Stimulated activated CD8-positive, alpha-beta memory T cell treated with anti-CD3 and anti-CD28 coated beads, Interleukin-7, amount 100 ng/mL, for 1 hour (primary cell): ENCODE measurements at places on chromosomes 16 and 17.
A peak's percentile ranks its signal among the peaks of the same experiment; 100 is the strongest.

- no peak for DNase-seq
Measured at GRCh38 chr17:80675438-80676095, 130.9 kb downstream of the RPTOR start.

DNA sequence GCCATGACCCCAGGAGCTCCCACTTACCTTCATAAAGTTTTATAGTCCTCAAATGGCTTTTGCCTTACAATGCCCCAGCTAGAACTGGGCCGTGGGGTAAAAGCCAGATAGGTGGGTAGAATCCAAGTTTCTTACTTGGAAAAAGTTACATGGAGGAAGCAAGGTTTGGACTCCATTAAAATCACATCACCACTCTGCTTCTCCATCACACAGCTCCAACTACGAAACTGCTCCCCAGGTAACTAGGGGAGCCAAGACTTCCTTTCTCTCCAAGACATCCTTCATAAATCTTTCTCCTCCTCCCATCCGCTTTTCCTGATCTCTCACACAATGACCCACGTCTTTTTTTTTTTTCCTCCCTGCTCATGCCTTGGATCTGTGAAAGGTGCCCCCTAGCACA, 130.8 kb upstream of the RCVRN start:
- no peak for DNase-seq

GRCh38 chr17:48994549-48995303, 2.5 kb upstream of the IGF2BP1 start:
- no peak for DNase-seq

- DNase-seq, result no peak
Measured at GRCh38 chr16:29922326-29922725, 3.7 kb downstream of the KCTD13 start.

DNA sequence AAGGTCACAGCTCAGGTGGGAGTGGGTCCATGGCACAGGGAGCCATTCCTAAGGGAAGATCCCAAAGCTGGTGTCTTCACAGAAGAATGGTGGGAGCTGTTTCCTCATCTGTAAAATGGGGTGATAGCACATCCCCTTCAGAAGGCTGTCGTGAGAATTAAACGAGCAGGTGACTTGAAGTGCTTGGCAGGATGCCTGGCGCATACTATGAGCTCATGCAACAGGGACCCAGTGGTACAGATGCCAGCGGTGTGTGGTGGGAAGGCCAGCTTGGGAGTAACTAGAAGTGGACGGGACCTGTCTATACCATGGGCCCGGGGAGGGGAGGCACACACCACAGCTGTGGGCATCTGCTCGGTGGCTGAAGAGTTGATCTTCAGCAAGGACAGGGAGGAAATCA, 189.3 kb upstream of the TNRC6C start:
- DNase-seq, result no peak

DNA sequence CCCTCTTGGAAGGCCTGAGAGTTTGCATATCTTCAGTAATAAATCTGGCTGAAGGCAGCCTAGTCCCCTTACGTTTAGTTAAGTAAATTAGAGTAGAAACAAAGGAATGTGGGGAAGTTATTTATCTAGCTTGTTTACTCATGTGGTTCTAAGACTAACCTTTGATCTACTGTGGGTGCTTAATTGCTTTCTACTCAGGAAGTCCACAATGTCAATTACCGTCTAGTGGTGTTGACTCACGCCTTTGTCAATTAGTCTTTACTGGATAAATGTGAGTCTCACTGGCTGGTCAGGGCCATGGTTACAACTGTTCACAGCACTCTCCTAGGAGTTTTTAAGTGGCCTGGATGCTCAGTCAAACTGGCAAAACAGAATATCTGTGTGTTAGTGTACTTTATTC, 2338.4 kb downstream of the TP53TG3F start:
- no peak for DNase-seq

DNA sequence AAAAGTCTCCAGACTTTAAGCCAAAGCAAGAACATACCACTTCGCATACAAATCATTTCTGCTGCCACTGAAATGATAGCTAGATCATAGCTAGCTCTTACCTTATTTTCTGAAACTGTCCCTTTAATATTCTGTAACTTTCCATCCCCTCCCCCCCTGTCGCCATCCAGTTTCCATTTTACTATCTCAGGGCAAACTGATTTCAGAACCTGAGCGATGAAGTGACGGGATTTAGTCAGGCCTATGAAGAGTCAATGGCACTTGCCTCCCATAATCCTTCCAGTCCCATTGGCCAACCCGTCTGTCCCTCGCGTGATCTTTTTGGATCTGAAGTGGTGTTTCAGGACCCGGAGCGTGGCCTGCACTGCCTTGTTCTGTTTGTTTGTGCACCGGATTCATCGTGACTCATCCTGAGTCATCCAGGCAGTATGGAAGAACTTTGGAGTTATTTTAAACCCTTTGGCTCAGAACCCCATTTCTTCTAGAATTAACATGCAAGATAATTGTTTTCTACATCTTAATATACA, 199.8 kb upstream of the CHMP6 start:
- no peak for DNase-seq

- no peak for DNase-seq
Measured at GRCh38 chr17:74170924-74171323, 32.6 kb upstream of the RPL38 start.

DNA sequence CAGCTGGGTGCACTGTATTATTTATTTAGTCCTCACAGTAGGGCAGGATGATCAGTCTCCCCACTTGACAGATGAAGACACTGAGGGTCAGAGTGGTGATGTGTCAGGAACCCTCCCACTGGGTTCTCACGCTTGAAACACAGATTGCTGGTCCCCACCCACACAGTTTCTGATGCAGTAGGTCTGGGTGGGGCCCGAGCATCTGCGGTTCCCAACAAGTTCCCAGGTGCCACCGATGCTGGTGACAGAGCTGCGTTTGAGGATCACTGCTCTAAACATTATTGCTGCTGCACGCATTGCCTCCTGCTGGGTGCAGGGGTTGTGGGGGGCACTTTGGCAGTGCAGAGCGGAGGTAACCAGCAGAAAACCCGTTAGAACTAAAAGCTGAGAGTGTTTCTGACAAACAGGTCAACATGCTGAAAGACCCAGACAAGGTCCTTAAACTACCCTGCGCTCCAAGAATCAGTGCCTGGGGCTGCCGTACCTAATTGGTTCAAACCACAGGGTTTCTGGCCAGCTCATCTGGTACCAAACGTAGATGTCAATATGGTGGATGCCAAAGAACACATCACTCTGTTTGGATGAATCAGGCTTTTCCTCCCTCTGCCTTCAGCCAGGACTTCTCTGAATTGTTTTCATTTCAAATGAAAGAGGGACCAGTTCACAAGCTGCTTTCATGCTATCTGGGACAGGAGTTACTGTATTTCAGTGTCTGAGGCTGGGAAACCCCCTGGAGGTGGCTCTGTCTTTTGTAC, 76.0 kb downstream of the ABCC1 start:
- no peak for DNase-seq

DNA sequence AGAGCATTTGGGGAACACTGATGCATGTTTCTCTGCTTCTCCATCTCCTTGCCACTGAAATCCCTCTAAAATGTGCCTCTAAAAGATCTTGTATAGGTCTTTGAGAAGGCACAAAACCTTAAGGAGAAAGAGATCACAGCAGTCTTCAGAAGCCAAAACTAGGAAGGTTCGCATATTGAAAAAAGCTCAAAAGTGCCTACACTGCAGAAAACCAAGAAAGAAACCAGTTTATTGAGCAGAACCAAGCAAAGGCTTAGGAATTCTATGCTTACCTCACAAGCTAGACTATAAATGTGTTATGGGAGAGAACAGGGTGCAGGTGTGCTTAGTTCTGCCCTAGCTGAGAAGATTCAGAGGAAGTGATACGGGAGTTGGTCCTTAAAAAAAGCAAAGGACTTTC, 16.6 kb downstream of the DGKE start:
- no peak for DNase-seq

DNA sequence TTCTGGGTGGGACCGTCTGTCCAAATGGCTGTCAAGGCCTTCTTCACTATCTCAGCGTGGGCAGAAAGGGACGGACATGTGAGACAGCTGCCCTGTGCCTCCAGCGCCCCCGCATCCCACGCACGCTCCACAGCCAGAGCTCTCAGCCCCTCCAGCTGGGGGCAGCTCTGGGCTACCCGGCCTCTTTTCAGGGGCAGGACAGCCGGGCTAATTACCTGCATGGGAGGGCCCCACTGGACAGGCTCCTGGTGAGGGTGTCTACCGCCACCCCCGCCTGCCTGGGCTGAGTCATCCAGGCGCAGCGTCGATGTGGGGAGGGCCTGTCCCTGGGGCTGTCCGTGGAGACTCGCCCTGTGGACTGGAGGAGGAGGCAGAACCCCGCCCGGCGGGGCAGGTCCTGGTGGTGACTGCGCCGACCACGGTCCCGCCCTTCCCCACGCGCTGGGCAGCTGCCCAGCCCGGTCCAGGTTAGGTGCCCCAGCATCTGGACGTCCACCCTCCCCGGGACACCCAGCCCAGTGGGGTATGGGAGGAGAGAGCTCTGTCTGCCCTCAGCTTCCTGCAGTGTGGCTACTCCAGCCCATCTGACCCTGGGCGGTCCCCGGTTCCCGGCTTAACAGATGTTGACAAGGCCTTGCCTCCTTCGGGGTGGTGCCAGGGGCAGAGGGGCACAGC, 5.9 kb upstream of the METRNL start:
- DNase-seq, result no peak

DNA sequence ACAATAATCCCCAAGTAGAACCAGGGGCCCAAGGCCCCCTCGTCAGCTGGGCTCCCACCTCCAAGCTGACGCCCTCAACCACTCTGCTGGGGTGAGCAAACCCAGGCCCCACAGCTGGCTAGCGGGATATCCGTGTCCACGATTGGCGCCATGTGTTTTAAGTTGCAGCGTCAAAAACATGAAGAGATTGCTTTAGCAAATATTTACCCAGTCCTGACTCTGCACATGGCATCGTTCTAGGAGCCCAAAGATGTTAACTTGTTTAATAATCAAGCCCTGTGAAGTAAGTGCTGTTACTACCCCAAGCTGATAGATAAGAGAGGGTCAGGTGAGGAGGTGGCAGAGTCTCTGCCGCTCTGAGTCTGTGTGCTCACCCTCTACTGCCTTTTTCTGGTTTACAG, 344 bp upstream of the SEPTIN12 start:
- no peak for DNase-seq

DNA sequence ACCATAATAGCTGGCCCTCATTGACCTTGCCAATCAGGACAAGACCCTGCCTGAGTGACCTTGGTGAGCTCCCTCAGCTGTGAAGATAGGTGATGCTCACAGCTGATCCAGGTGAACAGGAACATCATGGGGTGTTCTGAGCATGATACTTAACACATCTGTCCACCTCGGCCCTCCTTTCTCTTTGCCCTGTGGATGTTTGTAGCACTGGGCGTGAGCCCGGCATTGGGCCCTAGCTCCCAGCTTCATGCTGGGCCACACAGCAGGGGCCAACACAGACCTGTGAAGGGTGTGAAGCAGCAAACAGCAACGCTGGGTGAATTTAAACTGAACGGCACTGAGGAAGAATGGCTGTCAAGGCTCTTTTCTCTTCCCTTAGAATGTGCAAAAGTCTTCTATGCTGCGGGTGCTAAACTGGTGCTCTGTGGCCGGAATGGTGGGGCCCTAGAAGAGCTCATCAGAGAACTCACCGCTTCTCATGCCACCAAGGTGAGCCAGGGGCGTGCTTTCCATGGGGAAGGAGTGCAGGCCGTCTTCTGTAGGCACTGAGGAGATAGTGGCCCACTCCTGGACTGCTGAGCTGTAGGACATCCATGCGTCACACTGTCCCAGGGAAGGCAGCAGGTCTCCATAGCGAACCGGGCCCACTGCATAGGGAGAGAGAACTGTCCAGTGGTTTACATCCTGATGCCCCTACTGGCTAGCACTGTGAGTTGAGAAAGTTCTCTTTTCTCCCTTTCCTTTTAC, 35.9 kb downstream of the TMEM11 start:
- DNase-seq, result no peak

- DNase-seq, result no peak
Measured at GRCh38 chr17:79865351-79866210, 26.3 kb upstream of the CBX4 start.

- DNase-seq, result peak; percentile 39
Measured at GRCh38 chr17:68462381-68463210, 5.3 kb upstream of the WIPI1 start.

DNA sequence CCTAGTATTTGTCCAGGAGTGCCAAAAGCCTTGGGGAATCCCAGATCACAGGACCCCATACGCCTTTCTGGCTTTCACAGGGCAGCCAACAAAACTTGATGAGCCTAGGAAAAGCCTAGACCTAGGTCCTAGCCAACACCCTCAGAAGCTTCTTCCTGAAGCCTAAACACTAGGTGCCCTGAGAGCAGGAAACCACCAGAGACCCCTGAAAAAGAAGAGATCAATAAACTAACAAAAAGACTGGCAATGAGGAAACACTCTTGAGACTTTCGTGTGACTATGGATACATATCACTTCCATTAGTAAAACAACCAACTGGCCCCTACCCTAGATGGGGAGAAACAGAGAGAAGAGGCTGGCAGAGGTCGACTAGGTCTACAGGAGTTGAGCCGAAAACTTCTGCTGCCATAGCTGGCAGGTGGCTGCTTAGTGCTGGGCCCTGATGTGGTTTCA, 1.2 kb downstream of the ORMDL3 start:
- no peak for DNase-seq

DNA sequence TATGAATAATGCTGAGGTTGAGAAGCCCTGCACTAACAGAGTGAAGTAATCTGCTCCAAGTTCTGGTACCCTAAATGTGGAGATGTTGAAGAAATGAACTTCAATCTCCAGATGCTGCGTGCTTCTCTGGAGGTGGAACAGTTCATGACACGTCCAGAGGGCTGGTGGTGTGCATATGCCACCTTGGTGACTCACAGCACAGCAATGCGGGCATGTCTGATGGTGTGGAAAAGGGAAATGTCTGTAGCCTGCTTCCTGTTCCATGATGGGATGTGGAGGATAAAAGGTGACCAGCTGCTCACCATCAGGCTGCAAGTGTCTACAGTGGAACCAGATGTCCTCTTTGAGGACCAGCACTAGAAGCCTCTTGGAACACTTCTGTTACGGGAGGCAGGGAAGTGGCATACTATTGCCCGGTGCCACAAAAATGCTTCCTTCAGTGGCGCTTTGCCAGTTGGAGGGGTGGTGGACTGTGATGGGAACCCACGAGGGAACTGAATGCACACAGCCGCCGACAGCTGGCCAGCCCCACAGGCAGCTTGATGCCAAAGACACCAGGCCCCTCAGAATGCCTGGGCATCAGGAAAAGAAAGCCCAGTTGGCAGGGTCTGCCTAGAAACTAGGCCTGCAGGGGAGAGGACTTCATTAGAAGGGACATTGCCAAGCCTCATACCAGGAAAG, 19.9 kb downstream of the SNX11 start:
- no peak for DNase-seq

GRCh38 chr16:71352466-71352865, 6.1 kb upstream of the CALB2 start:
- no peak for DNase-seq

DNA sequence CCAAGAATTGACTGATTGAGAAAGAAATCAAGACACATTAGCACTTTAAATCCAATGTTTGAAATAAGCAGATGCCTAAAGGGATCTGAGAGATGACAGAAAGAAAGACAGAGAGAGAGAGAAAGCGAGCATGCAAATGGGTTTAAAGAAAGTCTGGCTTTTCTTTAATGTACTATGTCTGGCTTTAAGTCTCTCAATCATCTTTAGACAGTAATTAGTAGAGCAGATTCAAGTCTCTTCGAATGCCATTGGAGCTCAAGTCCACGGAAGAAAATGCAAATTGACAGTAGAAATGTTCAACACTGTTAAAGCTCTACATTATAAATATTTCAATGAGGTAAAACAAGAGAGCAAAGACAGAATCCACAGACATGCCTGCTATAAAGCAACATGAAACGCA, 1480.2 kb upstream of the CDH8 start:
- no peak for DNase-seq

- DNase-seq, result no peak
Measured at GRCh38 chr17:52209507-52209906, 51.0 kb upstream of the CA10 start.

GRCh38 chr17:32970281-32970680, 21.4 kb upstream of the SPACA3 start:
- DNase-seq, result no peak
